Colonic mucosa (tissue), 4 donors: ENCODE measurements at places on chromosomes 4 and X. TPM values are rescaled to one million over a fixed set of nuclear protein-coding genes. Genes with fewer than 3 reads are reported as not detected.
A peak's percentile ranks its signal among the peaks of the same experiment; 100 is the strongest.

Gene APLN
- 2.7 TPM for total RNA-seq

Gene HSD17B13
- 1.1 TPM for total RNA-seq

Gene MAGEC3
- not detected for total RNA-seq

Gene PDZD4
- 3.2 TPM for total RNA-seq

Gene KIT
- total RNA-seq = 9.3 TPM

Gene NLRP2B
- not detected for total RNA-seq

GRCh38 chr4:88177983-88178625 lies 19.7 kb upstream of the ABCG2 start:
- no peak for DNase-seq

- no peak for DNase-seq
These were observed 40.1 kb downstream of the WWC2 start for GRCh38 chr4:183139058-183139750.

DNA sequence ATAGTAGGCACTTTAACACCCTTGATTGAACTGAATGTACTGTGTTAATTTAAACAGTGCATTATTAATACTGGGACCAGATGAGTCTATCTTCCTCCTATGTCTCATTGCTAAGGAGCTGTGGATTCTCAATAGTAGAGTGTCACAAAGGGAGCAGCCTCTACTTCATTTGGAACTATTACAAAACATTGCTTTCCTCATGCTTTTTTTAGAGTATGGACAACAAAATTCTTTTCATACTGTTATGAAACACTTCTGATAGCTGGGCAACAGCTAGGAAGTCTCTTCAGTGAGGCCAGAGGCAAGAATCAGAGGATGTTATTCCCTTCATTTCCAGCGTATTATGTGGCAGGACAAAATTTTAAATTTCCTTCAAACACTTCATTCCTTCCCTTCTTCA lies 160.8 kb downstream of the FBXO8 start:
- no peak for DNase-seq

- no peak for DNase-seq
These were observed 991.5 kb downstream of the ADGRL3 start for GRCh38 chr4:62191451-62192240.

DNA sequence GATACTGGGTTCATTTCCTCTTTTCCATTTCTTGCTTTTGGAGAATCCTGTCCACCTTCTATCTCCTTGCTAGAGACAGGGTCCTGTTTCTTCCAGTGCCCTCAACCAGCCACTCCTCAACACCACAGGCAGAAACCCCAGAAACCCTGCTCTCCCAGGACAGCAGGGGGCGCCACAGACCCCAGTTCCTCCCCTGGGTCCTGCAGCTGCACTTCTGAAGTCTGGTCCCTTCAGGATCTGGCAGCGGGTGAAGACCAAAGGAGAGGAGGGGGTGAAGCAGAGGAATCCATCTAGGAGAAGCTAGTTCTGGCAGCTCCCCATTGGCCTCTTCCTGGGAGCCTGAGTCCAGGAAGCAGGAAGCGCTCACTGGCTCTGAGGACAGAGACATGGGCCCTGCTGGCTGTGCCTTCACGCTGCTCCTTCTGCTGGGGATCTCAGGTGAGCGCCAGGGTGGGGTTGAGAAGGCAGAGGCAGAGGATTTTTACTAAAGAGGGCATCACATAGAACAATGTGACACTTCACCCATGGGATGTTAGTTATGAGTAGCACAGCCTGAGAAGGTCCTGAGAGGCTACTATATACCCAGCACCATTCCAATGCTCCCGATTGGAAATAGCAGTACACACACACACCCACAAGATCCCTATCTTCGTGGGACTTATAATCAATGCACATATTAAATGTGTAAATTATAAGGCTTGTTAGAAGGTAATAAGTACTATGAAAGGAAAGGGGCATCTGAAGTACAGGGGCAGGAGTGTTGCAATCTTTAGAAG lies at the start of gene PRSS48:
PRSS48 (plus strand) TSS at position 375 of the 776 bp plus-strand sequence; CDS start at position 387, 12 bp downstream.
- peak; percentile 80 for DNase-seq

DNA sequence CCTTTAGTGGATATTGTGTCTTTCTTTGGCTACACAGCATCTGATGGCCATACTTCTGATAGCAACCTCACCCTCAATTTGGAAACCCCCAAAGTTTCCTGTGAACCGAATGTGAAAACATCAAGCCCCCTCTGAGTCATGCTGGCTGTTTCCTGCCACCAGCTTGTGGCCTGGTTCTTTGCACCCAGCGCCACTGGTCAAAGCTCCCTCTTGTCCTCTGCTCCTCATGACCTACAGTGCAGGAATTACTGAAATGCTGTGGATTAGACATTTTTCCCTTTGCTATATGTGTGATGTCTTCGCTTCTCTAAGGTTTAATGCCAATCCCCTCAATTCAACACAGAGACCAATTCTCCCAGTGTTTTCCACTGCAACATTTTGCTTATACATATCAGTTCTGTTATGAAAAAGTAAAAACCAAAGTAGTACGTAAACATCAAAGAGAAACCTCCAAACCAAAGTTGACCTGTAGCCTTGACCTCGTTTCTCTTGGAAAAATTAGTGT lies 224.0 kb upstream of the TENM3 start:
- DNase-seq = no peak

DNA sequence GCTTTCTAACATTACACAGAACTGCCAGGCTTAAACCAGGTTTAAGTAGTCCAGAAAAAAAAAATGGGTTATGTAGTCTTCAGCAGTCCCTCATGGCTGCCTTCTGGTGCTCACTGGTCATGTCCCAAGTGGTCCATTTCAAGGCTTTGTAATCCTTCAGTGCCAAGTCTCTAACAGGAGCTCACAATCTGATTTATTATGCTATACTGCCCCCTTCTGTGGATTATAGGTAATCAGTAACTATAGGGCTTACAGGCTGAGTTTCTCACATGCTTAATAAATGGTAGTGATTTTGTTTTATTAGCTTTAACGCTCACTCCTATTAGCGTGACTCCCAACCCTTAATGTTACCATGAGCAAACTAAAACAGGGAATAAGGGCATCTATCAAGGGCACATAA lies 92.5 kb upstream of the EDA2R start:
- DNase-seq = no peak

- no peak for DNase-seq
These were observed 3.8 kb upstream of the CXCR3 start for GRCh38 chrX:71622032-71622575.

DNA sequence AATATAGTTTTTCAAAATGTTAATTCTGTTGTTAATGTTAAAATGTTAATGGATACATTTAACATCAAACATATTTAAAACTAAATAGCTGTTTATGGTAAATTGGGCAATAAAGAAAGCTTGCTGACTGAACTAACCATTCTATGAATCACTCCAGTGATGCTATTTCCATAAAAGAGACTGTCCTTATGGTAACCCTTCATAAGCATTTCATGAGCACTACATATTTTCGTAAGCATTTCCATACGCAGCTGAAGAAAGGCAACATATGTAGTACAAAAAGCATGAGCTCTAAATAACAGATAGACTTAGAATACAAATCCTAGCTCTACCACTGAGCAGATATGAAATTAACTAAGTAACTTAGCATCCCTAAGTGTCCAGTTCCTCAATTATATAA lies 188.9 kb downstream of the COL25A1 start:
- DNase-seq = no peak

GRCh38 chr4:26023203-26023972 lies 109.4 kb downstream of the SMIM20 start:
- DNase-seq = no peak

DNA sequence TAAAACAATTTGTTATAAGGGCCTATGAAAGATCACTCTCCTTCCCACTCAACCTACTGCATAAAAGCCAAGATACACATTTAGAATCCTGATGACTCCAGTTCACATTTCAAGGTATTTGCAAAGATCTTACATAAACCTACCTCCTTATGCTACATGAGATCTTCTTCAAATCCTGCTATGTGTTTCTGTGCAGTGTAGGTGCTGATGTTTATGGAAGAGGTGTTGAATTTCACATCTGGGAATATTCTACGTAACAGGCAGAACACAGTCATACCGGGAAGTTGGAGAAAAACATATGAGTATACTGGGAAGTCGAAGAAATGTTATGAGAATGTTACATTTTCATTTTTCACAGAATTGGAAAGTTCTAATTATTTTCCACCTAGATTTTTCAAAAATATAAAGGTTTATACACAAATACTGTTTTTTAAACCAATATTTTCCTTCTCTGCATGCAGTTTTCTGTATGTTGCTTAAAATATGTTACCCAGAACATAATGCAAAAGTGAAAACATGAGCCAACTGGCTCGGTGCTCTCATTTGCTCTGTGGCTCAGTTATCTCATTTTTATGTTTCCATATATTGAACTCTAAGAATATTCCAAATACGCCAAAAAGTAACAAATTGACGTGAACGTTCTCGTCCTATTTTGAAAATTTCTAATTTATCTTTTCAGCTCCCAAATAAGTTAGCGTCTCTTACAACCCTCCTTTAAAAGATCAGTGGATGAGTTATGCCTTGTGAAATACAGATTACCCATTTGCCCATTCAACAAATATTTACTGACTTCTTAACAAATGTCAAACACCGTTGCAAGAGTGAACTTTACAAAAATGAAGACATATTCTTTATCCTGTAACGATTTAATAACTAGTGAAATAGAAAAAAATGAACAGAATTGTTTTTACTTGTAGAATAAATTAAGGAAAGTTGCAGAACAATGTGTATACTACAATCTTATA lies 899.3 kb downstream of the STIM2 start:
- no peak for DNase-seq

DNA sequence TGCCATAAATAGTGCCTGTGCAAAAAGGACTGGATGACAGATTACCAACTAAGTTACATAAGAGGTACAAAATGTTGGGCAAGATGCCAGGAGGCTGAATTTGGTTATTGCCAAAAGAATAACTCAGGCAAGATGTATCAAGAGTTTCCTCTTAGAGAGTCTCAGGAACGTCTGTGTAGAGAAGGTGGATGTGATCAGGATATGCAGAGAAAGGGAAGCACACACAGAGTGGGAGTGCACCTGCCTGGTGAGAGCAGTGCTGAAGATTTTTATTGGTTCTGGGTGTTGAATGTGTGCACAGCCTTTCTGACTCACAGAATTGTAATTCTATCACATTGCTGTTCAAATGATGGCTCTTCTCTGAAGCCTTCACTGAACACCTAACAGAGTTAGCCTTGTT lies 156.8 kb upstream of the HS3ST1 start:
- DNase-seq = peak; percentile 49
